H9 (cell line): ENCODE measurements at places on chromosomes 7 and 10. TPM values are rescaled to one million over a fixed set of nuclear protein-coding genes. Genes with fewer than 3 reads are reported as not detected.

GRCh38 chr10:124003871-124004662 is 89.3 kb downstream of the CHST15 start:
- no peak overlapping the region for H3K27ac ChIP-seq
- no peaks in the 10 kb centered on the region for H3K4me1 ChIP-seq

- peaks cover 6% of the 10 kb centered on the region for H3K36me3 ChIP-seq
- H3K27ac ChIP-seq, result no peak overlapping the region
- peak overlapping the region; percentile 89 for H3K4me3 ChIP-seq
- H3K4me1 ChIP-seq, result no peaks in the 10 kb centered on the region; the same call in 1 of the 2 replicates
Observed at GRCh38 chr7:98281757-98282606, 496 bp downstream of the BRI3 start.

DNA sequence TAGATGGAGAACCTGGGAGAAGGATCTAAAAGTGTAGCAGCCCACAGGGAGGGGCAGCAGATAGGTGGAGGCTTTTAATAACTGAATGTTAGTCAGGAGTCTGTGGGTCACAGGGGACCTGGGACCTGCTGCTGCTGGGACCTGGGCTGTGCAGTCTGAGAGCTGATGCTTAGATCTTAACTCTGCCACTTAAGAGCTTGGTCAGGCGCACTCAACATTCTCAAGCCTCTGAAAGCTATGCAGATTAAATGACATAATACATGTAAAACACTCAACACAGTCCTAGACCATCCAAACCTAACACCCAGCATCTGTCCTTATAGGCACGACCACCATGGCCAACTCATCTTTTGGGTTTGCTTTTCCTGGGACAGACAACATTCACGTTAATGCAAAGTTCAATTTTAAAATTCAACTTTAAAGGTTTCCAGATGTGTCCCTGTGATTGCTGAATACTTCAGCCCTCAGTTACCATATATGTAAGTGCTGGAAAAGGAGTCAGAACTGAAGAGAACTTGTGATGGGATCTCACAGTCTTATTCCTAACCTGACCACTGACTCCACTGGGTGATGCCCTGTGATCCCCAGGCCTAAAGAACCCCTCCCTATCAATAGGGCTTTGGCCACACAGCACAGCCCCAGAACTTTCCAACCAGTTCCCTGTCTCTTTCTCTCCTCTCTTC is 321.0 kb downstream of the PLXNA4 start:
- H3K4me1 ChIP-seq, result peaks cover 2% of the 10 kb centered on the region; the same call in 1 of the 2 replicates
- H3K27me3 ChIP-seq, result no peaks in the 10 kb centered on the region
- no peak for DNase-seq
- H3K27ac ChIP-seq, result no peak overlapping the region
- H3K4me3 ChIP-seq, result no peak overlapping the region
- H3K36me3 ChIP-seq, result no peaks in the 10 kb centered on the region

The IFIT1 gene
- total RNA-seq, result 1.2 and 1.9 TPM in 2 replicates

The SMNDC1 gene
- total RNA-seq, result 55.7 and 57.7 TPM in 2 replicates

The LRRC4 gene
- total RNA-seq, result 10.4 and 14.3 TPM in 2 replicates
